SJSA1 (cell line): ENCODE measurements at places on chromosomes 3 and 15. TPM values are rescaled to one million over a fixed set of nuclear protein-coding genes. Genes with fewer than 3 reads are reported as not detected.

DNA sequence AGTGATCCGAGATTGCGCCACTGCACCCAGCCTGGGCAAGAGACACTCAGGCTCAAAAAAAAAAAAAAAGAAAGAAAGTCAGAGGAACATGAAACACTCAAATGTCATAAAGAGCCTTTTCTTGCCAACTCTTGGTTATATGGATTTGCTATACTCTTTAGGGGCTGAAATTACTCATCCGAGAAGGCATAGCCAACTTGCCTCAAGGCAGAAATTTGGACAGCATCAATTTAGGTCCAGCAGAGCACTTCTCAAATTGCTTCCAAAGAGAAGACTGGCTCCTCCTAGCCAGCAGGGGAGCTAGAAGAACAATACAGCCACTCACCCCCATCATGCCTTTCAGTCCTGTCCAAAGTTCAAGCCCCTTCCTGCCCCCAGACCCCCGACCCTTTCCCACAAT is 43.8 kb downstream of the OSBPL10 start:
- H3K27me3 ChIP-seq = no peaks in the 10 kb centered on the region
- H3K4me3 ChIP-seq = no peak overlapping the region
- DNase-seq = no peak
- H3K27ac ChIP-seq = no peak overlapping the region

- H3K36me3 ChIP-seq = no peaks in the 10 kb centered on the region
- no peaks in the 10 kb centered on the region for H3K4me1 ChIP-seq
- no peak overlapping the region for H3K4me3 ChIP-seq
- no peak for DNase-seq
- no peaks in the 10 kb centered on the region for H3K27me3 ChIP-seq
These were observed 241.1 kb downstream of the ZNF621 start for GRCh38 chr3:40765884-40766283.

- H3K27ac ChIP-seq = no peak overlapping the region
- no peak overlapping the region for H3K4me3 ChIP-seq
These were observed 23.7 kb upstream of the RPN1 start for GRCh38 chr3:128674161-128674784.

DNA sequence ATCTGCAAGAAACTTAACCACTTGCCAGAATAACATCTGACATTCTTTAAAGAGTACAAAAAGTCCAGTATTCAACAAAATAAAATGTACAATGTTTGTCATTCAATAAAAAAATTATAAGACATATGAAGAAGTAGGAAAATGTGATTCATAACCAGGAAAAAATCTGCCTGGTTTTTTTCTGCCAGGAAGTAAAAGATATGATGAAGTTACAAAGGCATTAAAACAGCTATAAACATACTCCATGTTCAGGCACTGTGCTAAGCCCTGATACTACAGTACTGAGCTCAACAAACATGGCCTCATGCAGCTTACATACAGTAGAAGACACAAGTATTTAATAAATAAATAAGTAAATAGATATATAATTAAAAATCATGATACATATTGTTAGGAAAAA is 178.4 kb upstream of the STT3B start:
- DNase-seq = no peak
- 0 out of 2 replicates have a peak, but pooled peaks cover 4% of the 10 kb centered on the region for H3K4me1 ChIP-seq
- H3K27me3 ChIP-seq = no peaks in the 10 kb centered on the region
- H3K36me3 ChIP-seq = no peaks in the 10 kb centered on the region
- H3K27ac ChIP-seq = no peak overlapping the region
- H3K4me3 ChIP-seq = no peak overlapping the region

The CCK gene
- total RNA-seq = not detected in 2 replicates

The ACY1 gene
- total RNA-seq = 11.0 and 19.0 TPM in 2 replicates

DNA sequence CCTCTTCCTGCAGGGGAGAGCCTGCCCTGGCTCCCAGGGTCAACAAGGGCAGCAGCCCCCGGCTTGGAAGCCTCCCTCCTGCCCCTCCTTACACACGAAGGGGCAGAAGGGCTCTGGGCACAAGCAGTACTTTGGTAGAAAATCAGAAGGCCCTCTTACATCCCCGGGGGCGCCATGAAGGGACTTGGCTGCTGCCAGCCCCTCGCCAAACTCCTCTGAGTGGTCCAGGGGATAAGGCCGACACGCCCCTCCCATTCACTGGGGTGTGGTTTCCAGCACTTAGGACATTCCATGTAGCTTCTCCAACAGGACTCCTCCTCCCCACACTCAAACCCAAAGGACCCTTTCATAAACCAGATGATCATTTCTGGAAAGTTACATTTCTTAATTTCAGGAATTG is 1.2 kb upstream of the ST8SIA2 start:
- H3K4me1 ChIP-seq = peaks cover 16% of the 10 kb centered on the region
- no peak for DNase-seq
- no peaks in the 10 kb centered on the region for H3K36me3 ChIP-seq
- H3K4me3 ChIP-seq = no peak overlapping the region
- H3K27ac ChIP-seq = no peak overlapping the region

GRCh38 chr3:113268942-113269341 is 57.6 kb downstream of the BOC start:
- no peaks in the 10 kb centered on the region for H3K4me1 ChIP-seq
- H3K36me3 ChIP-seq = no peaks in the 10 kb centered on the region
- no peak for DNase-seq

The HEXA gene
- 58.5 and 90.0 TPM in 2 replicates for total RNA-seq

- no peak for DNase-seq
- H3K36me3 ChIP-seq = no peaks in the 10 kb centered on the region
- no peaks in the 10 kb centered on the region for H3K27me3 ChIP-seq
- no peak overlapping the region for H3K4me3 ChIP-seq
- H3K27ac ChIP-seq = no peak overlapping the region
These were observed 14.4 kb upstream of the STARD5 start for GRCh38 chr15:81338170-81339007.
